ENCODE measurements at places on chromosomes 16 and 17.

DNA sequence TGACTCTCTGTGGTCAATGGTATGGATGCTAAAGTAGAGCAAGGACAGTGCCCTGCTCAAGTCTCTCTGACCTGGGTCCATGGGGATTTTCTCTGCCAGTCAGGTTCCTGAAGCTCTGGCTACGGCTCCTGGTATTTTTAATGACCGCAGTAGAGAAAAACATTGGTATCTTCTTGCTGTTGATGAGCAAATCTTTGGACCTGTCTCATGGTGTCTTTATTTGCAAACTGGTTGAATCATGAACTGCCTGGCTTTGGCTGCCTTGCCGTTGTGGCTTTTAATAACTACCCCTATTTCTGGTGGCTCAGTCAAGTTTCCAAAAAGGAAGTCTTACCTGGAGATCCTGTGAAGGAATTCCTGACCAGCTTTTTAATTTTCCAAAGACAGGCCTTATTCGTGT lies 8.7 kb downstream of the FAM234A start:
- no peak for DNase-seq

- no peak for DNase-seq
These were observed 541 bp downstream of the VKORC1 start for GRCh38 chr16:31094088-31094423.

GRCh38 chr16:80717611-80718010 lies 86.8 kb downstream of the CDYL2 start:
- no peak for DNase-seq

DNA sequence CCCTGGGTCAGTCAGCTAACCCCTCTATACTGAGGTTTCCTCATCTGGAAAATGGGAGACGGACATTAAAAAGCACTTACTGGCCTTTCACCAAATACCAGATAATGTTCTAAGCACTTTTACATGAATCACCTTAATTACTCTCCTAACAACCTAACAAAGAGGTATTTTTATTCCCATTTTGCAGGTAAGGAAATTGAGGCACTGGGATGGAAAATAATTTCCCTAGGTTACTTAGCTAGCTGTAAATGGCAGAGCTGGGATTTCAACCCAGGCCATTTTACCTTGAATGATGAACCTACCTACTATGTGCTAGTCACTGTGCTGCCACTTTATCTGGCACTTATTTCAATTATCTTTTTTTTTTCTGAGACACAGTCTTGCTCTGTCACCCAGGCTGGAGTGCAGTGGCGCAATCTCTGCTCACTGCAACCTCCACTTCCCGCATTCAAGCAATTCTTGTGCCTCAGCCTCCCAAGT lies 3.7 kb downstream of the KIF22 start:
- DNase-seq: no peak

- peak; percentile 75 for DNase-seq
These were observed 548 bp downstream of the HAGH start for GRCh38 chr16:1825864-1826690.

GRCh38 chr16:79698341-79698753 lies 97.8 kb upstream of the MAF start:
- no peak for DNase-seq

DNA sequence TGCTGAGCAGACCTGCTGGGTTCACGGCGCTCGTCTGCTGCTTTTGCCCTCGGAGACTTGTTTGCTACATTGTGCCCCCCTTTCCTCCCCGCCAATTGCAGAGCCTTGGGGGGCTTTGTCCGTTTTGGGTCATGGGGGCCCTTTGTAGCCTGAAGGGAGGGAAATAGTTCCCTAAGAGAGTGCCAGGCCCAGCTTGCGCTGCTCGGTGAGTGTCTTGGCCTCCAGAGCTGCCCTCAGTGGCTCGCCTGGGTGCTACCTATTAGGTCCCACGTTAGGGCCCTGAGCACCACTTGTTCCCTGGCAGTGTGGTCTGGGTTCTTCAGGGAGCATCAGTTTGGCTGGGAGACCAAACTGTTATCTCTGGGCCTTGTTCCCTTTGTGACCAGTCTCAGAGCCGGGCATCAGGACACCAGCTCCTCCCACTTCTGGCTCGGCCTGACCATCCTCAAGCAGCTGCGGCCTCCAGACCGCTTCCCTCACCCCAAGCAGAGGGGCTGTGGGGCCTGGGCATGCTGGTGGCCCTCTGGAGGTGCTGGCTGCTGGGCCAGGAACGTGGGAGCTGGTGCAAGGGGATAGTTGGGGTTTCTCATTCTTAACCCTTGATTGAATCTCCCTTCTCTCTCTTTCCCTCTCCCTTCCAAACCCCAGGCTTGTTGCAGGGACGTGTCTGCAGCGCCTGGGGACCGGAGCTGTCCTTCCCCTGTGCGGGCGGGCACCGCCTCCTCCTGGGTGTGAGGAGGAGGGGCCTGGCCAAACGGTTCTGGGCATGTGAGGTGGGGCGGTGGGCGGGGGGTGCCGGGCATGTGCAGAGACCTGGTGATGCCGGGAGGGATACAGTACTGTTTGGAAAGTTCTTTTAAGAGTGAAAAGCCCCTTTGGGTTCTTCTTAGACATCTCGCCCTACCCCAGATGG lies 16.0 kb upstream of the ITGB4 start:
- DNase-seq: no peak

GRCh38 chr17:58580671-58581070 lies 66.2 kb upstream of the MTMR4 start:
- no peak for DNase-seq

Data from CD4-positive, alpha-beta T cell treated with Interleukin-21 for 1 hour (primary cell).